ENCODE measurements at places on chromosomes 5 and 9.

- no peak for DNase-seq
Observed at GRCh38 chr9:131297903-131298302, 8.4 kb downstream of the PLPP7 start.

DNA sequence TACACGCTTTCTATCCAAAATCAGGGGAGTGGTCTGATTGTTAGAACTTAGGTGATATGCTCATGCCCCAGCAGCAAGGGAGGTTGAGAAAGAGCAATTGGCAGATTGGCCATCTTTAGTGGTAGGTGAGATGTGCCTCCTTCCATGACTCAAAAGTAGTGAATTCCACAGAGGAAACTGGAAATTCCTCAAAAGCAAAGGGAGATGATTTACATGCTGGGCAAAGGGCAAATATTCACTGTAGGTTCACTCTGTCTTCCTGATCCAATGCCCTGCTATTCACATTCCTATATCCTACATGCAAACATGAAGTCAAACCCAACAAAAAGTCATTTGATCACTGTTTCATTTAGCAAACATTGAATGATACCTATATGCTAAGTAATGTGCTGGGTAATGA, 130.1 kb upstream of the ZNF608 start:
- no peak for DNase-seq

GRCh38 chr5:140039561-140039960, 3.5 kb downstream of the NRG2 start:
- DNase-seq, result no peak

DNA sequence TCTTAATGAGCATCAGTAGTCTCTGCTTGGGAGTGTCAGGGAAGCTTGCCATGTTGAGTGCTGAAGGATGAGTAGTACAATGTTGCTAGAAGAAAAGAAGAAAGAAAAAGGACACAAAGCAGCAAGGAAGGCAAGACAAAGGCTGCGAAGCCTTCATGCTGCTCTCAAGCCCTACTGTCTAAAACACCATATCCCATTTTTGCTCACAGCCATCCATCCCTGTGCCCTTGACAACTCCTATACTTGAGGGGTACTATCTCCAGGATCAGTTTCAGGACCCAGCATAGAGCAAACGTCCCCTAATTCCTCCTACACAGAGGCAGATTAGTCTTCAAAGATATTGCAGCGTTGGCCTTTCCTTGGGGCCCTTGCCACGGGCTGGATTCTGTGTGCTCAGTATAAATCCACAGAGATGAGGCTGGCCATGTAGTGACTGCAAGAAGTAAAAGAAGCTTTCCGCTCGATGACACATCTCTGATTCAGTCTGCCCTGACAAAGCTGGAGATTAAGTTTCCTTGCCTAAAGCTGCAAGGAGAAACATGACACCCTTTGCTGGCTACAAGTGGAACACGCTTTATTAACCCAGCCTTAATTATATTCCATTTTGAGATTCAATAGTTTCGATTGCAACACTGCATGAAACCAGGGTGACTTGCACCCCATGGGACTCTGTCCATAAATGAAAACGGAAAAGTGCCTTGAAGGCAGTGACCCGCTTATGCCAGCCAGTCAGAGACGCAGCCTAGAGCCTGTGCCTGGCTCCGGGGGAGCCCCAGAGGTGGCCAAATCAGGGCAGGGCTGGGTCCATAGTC, 304.6 kb downstream of the ACTL7B start:
- DNase-seq, result no peak

DNA sequence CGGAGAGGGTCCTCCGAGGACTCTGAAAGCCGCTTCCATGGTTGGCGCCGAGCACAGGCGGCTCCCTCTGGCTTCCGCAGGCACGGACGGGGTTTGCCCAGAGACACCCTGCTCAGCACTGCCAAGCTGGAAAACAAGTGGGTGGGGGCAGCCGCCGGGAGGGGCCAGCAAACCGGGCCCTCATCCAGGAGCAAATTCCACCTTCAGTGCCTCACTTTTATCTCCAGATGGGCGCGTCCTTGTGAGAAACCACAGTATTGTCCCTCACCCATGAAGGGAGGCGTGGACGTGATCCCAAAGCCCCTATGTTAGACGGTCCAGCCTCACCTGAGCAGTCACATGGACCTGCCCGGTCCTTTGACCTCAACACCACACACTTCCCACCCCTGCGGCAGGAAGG, 29.0 kb downstream of the MED10 start:
- no peak for DNase-seq

GRCh38 chr5:74594137-74595040, 46.1 kb downstream of the ENC1 start:
- no peak for DNase-seq

DNA sequence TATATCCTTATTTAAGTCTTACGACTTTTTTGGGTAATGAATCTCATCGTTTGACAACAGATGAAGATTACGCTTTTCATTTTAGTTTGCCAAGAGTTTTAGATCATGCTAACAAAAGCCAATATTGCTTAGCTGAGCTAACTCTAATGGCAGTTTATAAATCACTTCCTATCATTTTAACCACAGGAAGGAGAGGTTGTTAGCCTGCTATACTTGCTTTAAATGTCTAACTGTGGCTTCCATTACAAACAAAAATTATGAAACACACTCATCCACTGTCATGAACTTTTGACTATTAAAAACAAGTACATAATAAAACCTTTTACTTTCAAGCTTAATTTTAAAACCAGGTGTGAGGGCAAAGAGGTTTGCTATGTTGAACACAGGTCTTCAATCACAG, 53.7 kb upstream of the ANKH start:
- no peak for DNase-seq

DNA sequence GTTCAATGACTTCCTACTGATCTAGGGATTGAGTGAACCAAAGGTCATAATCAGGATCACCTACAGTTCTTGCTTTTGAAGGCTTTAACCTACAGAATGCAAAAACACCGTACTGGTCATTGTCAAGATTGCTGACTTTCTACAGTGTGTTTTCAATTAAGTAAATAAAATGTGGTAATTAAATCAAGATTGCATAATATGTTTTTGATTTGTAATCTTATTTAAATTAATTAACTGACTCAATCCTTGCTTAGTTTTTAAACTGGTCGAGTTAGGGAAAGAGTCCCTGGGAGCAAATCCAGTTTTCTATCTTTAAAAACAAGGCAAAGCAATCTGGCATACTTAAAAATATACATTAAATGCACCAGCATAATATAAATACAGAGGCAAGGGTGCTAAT, 125.9 kb downstream of the NFIB start:
- no peak for DNase-seq

- no peak for DNase-seq
Observed at GRCh38 chr5:155833287-155833686, 493.7 kb upstream of the SGCD start.

DNA sequence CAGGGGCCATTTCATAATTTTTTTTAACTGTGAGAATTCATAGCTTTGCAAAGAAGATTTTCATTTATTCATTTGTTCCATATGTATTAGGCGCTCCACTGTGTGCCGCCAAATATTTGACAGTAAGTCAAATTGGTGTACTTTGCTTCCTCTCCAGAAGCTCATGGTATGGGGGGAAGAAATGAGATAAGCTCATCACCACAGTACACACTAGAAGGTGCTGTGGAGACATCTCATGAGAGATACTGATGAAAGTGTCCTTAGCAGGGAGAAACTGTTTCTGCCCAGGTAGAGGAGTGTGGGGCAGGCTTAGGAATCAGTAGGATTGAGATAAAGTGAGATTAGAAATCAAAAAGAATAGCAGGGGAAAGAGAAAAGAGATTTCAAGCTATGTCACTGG, 136.2 kb downstream of the CDH6 start:
- DNase-seq, result no peak

DNA sequence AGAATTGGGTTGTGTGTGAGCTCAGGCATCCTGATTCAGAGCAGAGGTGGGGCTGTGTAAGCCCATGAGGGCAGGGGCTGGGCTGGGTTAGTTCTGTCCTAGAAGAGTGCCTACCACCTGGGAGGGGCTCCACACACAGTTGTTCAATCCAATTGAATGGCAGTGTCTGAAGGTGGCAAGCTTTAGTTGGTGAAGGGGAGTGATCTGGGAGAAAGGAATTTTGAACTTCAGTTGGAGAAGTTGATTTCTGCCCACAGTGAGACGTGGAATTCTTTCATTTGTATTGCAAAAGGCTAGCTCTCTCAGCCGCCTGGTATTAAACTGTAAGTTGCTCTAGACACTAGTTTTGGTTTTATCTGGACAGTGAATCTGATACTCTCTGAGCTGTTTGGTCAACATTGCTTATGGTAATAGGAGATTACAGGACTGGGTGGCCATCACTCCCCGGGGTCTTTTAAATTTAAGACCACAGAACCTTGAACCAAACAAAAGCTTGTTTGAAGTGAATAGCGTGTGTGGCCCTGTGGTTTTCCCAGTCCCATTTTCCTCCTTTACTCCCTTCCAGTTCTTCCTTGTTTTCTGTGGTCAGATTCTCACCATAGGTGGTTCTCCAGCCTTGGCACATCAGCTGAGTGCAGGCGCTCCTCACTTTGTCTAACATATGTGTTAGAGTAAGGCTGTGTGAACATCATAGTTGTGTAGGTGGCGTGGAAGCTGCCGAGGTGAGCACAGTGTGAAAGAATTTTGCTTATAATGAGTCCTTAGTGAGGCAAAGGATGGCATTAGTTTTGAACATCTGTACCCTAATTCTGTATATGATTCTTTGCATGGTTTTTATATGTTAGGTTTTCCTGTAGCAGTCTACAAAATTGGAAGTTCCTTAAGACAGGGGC, 78.0 kb downstream of the ARHGAP26 start:
- no peak for DNase-seq

- DNase-seq, result no peak
Observed at GRCh38 chr5:143575286-143575685, 171.8 kb upstream of the NR3C1 start.

DNA sequence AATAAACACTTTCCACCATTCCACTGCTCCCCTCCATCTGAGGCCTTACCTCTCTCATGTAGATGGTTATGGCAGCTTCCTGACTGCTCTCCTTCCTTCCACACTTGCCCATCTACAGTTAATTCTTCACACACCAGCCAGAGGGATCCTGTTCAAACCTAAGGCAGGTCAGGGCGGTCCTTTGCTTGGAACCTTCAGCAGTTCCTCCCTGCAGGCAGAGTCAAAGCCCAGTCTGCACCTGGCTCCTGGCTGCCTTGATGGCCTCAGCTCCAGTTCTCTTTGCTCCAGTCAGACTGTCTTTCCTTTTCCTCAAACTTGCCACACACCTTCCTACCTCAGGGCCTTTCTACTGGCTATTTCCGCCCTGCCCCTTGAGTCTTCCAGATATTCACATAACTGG, 30.2 kb upstream of the NR3C1 start:
- DNase-seq, result no peak

- DNase-seq, result no peak
Observed at GRCh38 chr5:143496943-143497342, 93.5 kb upstream of the NR3C1 start.

DNA sequence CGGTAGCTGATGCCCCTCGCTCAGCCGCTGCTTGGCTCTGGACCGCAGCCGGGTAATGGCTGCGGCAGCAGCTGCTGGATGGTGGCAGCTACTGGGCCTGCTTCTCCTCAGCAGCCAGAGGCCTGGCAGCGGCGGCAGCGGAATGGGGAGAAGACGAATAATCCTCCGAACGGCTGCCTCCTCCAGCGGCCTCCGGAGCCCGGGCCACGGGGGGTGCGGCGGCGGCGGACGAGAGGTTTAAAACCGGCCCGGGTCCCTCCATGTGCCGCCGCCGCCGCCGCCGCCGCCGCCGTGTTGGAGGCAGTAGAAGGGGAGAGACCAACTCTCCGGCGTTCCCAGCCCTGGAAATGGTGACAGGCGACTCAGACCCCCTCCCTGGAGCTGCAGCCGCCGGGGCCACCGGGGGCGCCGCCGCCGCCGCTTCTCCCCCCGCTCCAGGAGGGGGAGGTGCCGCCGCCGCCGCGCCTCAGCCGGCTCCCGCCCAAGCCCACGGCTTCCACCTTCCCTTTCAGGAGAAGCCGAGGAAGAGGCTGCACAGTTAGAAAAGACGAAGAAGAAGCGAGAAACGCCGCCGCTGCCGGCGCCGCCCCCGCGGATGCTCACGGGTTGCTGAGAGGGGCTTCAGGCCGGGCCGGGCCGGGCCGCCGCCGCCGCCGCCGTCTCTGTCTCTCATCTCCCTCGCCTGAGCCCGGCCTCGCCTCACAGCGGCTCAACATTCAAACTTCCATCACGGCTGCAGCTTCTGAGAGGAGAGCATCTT, 118.4 kb upstream of the PRSS3 start:
- peak; percentile 8 for DNase-seq

DNA sequence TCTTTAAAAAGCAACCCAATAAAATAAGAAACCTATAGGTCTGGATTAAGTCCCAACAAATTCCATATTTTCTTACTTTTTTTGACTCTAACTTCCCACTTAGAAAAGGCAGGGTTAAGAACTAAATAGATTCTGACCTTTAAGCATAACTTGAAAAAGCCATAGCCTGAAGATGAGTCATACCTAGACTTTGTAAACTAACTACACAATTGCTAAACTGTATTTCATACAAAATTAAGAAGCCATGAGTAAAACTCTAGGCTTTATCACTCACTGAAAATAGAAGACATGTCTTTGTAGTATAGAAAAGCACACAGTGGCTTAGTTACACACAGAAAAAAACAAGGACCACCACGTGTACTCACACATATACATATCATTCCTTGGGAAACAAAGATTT, 51.5 kb downstream of the MLLT3 start:
- DNase-seq, result no peak

DNA sequence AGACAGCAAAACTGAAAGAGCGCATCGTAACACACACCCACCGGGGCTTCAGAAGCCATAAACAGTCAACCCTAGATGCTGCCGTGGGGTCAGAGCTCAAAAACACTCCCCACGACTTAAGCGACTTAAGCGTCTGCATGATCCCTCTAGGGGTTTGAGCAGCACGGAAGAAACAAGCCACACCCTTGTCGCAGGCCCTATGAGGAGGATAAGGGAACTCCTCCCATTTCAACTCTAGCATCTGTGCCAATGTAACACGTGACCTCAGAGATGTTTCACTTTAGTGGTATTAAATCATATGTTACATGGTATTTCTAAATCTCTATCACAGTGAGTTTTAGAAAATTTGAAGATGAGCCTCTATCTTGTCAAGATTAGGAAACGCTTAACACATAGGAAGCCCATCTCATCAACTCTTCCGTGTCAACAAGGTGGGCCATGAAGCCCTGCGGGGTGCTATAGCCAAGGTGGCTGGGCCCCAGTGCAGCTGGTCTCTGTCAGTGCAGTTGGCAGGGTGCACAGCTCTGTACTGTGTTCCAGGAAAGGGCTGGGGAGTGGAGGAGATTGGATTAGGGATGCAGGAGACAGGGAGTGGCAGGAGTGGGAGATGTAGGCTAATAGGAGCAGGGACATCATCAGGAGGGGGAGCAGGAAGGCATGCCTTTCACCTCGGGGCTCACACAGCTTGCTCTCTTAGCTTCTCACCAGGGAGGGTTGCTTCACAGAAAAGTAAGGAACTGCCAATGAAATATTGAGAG, 33.1 kb downstream of the ZCCHC9 start:
- no peak for DNase-seq

DNA sequence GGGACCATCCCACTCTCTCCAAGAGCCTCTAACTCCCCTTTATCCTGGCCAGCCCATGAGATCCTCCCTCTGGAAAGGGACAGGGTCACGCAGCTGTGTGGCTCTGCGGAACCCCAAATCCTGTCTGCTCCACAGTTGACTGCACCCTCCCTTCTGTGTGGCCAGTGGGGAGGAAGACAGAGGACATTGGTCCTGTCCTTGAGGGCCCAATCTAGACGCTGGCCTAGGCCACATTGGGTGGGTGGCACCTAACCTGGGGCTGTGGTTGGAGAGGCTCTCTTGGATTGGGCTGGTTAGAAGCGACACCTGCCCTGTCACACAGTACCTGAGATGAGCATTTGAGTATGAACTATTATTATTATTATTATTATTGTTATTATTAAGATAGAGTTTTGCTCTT, 12.6 kb upstream of the NXNL2 start:
- DNase-seq, result no peak
